ENCODE measurements at places on chromosomes 6 and 20. TPM values are rescaled to one million over a fixed set of nuclear protein-coding genes. Genes with fewer than 3 reads are reported as not detected.

DNA sequence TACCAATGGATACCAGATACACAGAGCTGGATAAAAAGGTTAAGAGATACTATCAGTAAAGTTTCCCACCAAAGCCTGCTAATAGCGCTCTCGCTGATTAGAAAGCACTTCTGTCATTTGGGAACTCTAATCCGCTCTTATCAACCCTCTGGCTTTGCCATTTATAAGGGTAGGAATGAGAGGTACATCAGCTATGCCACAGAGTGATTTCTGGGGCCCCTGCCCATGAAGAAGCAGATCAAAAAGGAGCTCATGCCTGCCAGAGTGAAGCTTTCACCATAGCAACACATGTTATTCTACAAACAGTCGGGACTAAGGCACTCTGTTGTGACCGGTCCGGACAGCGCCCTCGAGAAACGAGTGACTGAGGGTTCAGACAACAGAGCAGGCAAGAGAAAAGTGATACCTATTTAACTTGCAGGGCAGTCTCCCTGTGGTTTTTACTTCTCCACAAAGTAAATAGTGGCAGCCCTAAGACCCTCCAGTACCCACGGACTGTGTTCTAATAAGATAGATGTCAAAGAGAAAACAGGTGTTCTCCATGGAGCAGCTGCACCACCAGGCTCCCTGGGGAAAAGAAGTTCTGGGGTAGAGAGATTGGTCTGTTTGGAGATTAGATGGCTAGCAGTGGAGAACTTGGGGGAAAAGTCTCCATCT, 5.6 kb downstream of the TRAM2 start:
- no peak overlapping the region for H3K27ac ChIP-seq
- no peak for DNase-seq
- peaks cover 69% of the 10 kb centered on the region for H3K36me3 ChIP-seq
- no peaks in the 10 kb centered on the region for H3K27me3 ChIP-seq
- peaks cover 60% of the 10 kb centered on the region for H3K4me1 ChIP-seq

- no peak overlapping the region for H3K27ac ChIP-seq
- no peaks in the 10 kb centered on the region for H3K36me3 ChIP-seq
- H3K4me3 ChIP-seq, result no peak overlapping the region
- DNase-seq, result no peak
- no peaks in the 10 kb centered on the region for H3K27me3 ChIP-seq
Observed at GRCh38 chr6:4434655-4435054, 299.3 kb upstream of the ECI2 start.

DNA sequence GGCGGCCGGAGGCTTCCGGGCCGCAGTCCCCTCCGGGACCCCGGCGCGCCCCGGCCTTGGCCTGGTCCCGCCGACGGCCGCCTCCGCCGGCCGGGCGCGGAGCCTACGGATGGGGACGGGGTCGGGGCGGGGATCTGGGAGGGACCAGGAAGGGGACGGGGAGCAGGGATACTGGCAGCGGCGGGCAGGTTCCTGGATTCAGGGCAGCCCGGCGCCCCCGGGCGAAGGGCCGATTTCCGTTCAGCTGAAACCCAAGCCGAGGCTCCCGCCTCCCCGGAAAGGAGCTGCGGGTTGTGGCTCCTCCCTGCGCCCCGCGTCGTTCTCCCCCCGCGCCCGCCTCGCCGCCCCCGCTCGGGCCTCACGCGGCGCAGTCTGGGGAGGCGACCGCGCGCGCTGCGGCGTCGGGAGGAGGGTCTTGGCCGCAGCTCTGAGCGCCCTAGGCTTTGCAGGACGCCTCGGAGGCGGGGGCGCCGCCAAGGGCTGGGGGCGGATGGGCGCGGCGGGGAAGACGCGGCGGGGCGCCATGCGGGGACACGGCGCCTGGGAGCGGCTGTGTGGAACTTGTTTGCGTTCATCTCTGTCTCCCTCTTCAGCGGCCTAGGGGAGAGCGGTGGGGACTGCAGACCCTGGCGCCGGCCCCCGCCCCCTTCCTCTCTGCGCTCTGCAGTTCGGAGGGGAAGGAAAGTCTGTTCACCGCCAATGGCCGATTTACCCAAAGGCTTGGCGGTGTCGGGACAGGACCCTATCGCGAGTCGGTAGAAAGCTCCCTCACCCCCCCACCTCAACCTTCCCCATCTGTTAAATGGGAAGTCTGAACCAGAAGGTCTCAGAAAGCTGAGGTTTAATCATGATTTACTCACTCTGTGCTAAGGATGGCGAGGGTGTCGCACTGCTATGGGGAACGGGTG, 22.7 kb upstream of the TMEM181 start:
- no peak overlapping the region for H3K27ac ChIP-seq
- H3K27me3 ChIP-seq, result peaks cover 46% of the 10 kb centered on the region
- H3K4me1 ChIP-seq, result peaks cover 15% of the 10 kb centered on the region
- H3K36me3 ChIP-seq, result no peaks in the 10 kb centered on the region

FOXC1 gene
- 16.0 TPM for total RNA-seq

DNA sequence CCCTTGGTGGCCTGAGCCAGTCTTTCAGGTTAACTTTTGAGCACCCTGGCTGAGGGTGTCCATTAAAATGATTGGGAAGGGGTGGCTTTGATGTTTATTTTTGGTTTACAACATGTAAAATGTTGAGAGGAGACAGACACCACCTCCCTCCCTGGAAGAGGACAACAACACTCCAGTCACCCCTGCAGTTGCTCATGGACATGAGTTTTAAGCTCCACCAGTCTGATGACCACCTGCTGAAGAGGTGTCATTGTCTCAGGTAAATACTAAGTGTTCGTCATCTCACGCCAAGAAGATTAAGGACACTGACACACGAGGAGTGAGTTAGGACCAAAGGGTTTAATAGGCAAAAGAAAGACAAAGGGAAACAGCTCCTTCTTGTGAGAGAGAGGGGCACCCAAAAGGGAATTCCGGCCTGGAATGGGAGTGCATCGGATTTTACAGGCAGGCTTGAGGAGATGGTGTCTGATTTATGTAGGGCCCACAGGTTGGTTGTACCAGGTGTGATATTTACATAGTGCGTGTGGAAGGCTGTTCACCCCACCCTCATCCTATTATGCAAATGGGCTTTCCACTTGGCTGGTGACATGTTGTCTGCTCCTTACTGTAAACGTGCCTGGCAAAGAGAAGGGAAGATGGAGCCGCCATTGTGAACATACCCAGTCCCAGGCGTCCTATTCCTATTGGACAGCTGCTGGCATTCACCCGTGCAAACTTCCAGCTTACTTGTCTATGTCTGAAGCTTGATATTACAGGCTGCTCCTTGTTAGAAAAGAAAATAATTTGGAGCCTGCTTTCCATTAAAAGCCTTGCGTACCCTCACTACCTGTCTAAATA, 6.6 kb downstream of the HLA-B start:
- H3K27me3 ChIP-seq, result 0 out of 2 replicates have a peak, but pooled peaks cover 3% of the 10 kb centered on the region
- H3K4me3 ChIP-seq, result no peak overlapping the region
- H3K36me3 ChIP-seq, result peaks cover 23% of the 10 kb centered on the region
- DNase-seq, result no peak

DNA sequence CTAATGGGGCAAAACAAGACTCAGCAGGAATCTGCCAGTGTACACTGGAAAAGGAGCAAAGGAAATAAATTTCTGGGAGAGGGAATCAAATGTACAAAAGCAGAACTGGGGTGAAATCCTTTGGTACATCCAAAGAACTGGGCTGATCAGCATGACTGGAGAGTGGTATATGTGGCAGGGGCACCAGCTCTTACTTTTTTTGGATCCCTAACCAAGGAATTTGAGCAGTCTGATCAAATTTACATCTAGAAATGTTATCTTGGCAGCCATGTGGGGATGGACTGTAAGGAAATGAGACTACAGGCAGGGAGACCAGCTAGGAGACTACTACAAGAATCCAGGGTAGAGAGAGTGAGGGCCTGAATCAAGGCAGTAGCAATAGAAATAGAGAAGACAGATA, 1.2 kb upstream of the ZSCAN31 start:
- H3K36me3 ChIP-seq, result peaks cover 3% of the 10 kb centered on the region
- H3K27ac ChIP-seq, result peak overlapping the region; percentile 96
- DNase-seq, result no peak
- H3K27me3 ChIP-seq, result no peaks in the 10 kb centered on the region

SIRPG gene
- not detected for total RNA-seq

GRCh38 chr6:34572021-34572420, 15.9 kb upstream of the SPDEF start:
- H3K36me3 ChIP-seq, result no peaks in the 10 kb centered on the region
- no peak overlapping the region for H3K27ac ChIP-seq
- no peak for DNase-seq
- no peaks in the 10 kb centered on the region for H3K27me3 ChIP-seq

- no peak overlapping the region for H3K27ac ChIP-seq
- peaks cover 12% of the 10 kb centered on the region for H3K4me1 ChIP-seq
- H3K27me3 ChIP-seq, result no peaks in the 10 kb centered on the region
- no peak for DNase-seq
- H3K36me3 ChIP-seq, result no peaks in the 10 kb centered on the region
- no peak overlapping the region for H3K4me3 ChIP-seq
Observed at GRCh38 chr6:39411465-39411864, 89.0 kb upstream of the KCNK16 start.

- H3K27me3 ChIP-seq, result no peaks in the 10 kb centered on the region
- H3K36me3 ChIP-seq, result peaks cover 33% of the 10 kb centered on the region
- DNase-seq, result no peak
- peaks cover 7% of the 10 kb centered on the region for H3K4me1 ChIP-seq
- peak overlapping the region; percentile 99 for H3K27ac ChIP-seq
- H3K4me3 ChIP-seq, result peak overlapping the region; percentile 96
Observed at GRCh38 chr20:45934046-45934585, 367 bp upstream of the PCIF1 start.
